Activated CD4-positive, alpha-beta T cell treated with anti-CD3 and anti-CD28 coated beads, Interleukin-10, Interleukin-2, amounts not matched to agents 100 ng/mL and 50 ng/mL, durations not matched to agents 16 hours and 8 hours (primary cell): ENCODE measurements at places on chromosomes 2 and 18.

DNA sequence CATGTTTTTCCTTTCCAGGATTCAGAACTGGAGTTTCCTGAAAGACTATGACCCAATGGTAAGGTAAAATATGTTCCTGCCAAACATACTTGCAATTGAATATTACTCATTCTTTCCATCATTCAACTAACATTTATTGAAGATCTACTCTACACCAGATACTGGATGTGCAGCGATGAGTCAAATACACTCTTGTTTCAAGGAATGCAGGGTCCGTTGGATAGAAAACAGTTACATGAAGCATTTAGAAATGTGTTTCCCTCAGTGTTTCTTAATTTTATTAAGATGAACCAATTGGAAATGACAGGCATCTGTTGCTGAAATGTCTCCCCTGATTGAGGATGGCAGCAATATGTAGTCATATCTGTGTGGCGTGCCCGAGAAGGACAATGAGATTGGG lies 14.8 kb upstream of the SLC66A3 start:
- no peak for DNase-seq

GRCh38 chr18:44733069-44733753 lies 52.5 kb downstream of the SETBP1 start:
- peak; percentile 72 for DNase-seq

GRCh38 chr2:197239434-197239833 lies 71.1 kb downstream of the ANKRD44 start:
- peak; percentile 69 for DNase-seq

- no peak for DNase-seq
These were observed 98.1 kb downstream of the ICA1L start for GRCh38 chr2:202773301-202773973.

GRCh38 chr2:168650781-168651180 lies 151.7 kb upstream of the NOSTRIN start:
- DNase-seq = no peak

DNA sequence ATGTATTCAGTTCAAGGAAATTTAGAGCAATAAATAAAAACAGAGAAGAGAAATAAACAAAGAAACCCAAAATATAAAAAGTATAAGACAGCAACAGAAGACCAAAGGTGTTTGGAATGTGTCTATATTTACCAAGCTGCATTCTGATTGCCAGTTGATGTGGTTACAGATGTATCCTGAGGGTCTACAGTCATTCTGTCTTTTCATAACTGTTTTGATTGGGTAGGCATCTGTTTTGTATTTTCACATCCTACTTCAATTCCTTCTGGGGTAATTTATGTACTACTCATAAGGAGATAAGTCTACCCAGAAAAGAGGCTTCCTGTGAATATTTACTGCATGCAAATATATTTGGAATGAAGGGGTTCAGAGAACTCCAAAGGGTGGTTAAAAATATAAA lies 596.8 kb upstream of the GCFC2 start:
- DNase-seq = no peak

GRCh38 chr2:191190435-191190834 lies 39.6 kb upstream of the STAT4 start:
- DNase-seq = no peak

GRCh38 chr2:173568054-173568453 lies 213.4 kb downstream of the CDCA7 start:
- DNase-seq = no peak

DNA sequence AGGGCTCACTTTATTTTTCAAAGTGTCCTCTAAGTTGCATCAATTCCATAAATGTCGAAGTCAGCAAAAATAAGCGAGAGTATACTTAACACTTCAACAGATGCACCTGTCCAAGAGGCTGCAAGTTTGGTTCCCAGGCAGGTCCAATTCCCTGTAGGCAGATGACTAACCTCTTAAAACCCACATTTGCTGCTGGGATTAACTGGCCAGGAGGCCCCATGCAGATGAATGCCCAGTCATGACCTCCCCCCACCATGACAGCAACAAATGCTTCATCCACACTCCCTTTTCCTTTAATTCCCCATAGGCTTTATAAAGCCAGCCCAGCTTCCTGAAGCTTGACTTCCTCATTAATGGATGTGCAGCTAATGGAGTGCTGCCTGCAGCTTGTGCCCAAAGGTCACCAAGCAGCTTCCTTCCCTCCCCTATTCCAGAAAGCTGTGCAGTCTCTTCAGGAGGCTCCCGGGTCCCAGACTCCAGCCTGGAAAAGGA lies 35.7 kb downstream of the REEP1 start:
- DNase-seq = no peak

GRCh38 chr2:226123300-226123699 lies 676.3 kb downstream of the IRS1 start:
- DNase-seq = no peak

DNA sequence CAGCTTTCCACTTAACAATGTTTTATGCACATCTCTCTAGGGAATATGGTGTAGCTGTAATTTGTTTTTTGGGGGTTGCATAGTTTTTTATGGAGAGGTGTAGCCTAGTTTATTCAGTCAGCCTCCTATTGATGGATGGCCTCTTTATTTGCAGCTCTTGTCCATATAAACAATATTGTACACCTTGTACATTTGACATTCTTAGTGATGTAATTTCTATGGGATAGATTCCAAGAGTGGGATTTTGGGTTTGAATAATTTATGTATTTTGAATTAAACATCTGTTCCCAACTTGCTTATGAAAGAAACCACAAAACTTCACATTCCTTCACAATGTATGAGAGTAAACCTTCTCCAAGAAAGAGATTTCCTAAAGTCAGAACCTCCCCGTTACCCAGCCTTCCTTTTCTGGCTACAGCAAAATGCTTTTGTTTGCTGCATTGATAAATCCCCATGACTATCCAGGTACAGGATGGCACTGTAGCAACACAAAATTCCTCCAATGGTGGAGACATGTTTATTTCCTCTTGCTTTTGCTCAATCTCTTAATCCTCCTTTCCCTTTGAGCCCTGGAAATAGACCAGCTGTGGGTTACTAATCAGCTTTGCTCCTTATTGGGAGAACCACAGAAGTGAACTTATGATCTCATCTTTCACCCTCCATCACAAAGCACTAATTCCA lies 58.4 kb upstream of the GALR1 start:
- no peak for DNase-seq

DNA sequence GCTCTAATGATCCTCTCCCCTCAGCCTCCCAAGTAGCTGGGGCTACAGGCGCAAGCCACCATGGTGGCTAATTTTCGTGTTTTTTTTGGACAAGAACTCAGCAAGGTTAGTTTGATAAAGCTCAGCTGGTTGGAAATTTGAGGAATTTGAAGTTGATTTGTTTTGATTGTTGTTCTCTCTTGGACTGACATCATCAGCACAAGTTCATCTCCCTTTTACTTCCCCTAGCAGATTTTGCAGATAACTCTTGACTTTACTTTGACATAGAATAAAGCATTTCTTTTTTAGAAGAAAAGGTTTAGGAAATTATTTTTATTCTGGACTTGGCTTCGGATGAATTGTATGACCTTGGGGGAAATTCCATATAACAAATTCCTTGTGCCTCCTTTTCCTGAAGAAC lies 74.9 kb upstream of the DLX2 start:
- DNase-seq = no peak

- DNase-seq = peak; percentile 58
These were observed 221.5 kb upstream of the ACVR2A start for GRCh38 chr2:147623328-147623727.

DNA sequence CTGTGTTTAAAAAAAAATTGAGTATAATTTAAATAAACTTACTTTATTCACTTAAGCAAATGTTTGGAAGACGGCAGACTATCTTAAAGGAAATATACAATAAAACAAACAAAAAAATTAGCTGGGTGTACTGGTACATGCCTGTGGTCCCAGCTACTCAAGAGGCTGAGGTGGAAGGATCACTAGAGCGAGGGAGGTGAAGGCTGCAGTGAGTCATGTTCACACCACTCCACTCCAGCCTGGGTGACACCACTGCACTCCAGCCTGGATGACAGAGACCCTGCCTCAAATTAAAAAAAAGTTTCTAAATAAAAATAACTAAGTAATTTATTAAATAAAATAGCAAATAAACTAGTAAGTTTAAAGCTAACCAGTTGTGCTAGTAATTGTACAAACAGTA lies 7.5 kb downstream of the PUM2 start:
- DNase-seq = no peak

GRCh38 chr2:224442071-224442967 lies 40.4 kb upstream of the FAM124B start:
- no peak for DNase-seq

- DNase-seq = no peak
These were observed 2.8 kb downstream of the RAB12 start for GRCh38 chr18:8611916-8612576.

GRCh38 chr2:191679818-191680600 lies 2.1 kb downstream of the NABP1 start:
- peak; percentile 83 for DNase-seq

DNA sequence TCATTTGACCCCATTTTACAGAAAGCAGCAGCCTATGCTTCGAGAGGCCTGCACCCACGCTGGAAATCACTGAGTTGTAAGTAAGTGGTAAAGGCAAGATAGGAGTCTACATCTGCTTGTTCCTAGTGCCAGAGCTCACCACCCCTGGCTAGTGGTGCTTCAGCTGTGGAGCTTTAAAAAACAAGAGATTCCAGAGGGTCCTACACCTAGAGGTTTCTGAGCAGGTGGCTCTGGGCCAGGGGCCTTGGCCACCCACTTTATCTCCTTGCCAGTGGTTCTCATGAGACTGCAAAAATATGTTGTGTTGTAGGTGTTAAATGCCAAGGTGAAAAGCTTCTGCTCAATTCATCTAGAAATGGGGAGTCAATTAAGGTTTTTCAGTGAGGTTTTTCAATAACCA lies 60.0 kb upstream of the SERTAD2 start:
- no peak for DNase-seq

GRCh38 chr18:38421021-38421420 lies 855.4 kb upstream of the CELF4 start:
- no peak for DNase-seq

DNA sequence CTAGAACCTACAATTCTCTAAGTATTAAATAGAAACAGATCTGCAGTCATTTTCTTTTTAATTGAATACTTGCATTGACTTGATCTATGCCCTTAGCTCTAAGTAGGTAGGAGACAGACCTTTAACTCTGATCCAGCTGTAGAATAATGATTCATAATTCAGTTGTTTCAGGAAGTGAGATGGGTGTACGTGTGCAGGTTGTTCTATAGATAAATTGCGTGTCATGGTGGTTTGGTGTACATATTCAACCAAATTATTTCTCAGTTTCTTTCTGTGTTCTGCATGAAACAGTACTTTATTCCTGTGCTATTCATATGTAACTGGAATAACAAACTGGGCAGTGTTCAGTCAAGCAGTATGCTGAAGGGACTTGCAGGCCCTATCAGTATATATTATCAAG lies 34.3 kb upstream of the CD226 start:
- peak; percentile 33 for DNase-seq

DNA sequence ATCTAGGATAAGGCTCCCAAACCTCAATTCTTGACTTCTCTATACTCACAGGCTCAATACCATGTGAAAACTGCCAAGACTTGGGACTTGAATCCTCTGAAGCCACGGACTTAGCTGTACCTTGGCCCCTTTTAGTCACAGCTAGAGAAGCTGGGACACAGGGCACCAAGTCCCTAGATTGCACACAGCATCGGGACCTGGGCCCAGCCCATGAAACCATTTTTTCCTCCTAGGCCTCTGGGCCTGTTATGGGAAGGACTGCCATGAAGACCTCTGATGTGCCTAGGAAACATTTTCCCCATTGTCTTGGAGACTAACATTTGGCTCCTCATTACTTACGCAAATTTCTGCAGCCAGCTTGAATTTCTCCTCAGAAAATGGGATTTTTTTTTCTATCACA lies 1011.8 kb upstream of the DDX18 start:
- no peak for DNase-seq

GRCh38 chr2:238947243-238947760 lies 99.4 kb downstream of the TWIST2 start:
- no peak for DNase-seq

GRCh38 chr2:163119966-163120365 lies 281.4 kb upstream of the KCNH7 start:
- DNase-seq = no peak

- DNase-seq = no peak
These were observed 113.4 kb downstream of the RTP5 start for GRCh38 chr2:241982706-241983570.

GRCh38 chr2:176818617-176819016 lies 394.0 kb upstream of the HNRNPA3 start:
- no peak for DNase-seq

DNA sequence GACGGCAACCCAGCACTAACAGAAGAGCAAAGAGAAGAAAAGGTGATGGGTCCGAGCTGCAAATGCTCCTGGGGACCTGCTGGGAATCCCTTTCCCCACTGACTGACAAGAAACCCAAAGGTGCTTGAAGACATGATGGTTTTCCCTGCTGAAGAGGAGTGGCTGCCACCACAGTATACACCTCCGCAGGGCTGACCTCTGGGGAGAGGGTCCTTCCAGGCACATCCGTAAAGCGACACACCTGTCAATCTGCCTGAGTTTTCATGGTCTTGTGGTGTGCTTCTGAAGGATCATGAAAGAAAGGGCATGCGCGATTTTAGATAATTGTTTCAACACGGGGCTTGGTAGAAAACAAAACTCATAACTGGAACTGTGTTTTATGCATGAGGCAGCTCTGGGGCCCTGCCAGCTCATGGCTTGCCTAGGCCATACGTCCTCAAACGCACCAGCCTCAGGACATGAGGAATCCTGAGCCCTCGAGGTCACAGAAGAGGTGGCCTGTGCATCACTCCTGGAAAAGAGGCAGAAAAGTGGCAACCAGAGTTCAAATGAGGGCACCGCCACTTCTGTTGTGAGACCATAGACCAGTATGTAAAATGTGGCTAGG lies 51.8 kb downstream of the SERTAD2 start:
- DNase-seq = no peak

DNA sequence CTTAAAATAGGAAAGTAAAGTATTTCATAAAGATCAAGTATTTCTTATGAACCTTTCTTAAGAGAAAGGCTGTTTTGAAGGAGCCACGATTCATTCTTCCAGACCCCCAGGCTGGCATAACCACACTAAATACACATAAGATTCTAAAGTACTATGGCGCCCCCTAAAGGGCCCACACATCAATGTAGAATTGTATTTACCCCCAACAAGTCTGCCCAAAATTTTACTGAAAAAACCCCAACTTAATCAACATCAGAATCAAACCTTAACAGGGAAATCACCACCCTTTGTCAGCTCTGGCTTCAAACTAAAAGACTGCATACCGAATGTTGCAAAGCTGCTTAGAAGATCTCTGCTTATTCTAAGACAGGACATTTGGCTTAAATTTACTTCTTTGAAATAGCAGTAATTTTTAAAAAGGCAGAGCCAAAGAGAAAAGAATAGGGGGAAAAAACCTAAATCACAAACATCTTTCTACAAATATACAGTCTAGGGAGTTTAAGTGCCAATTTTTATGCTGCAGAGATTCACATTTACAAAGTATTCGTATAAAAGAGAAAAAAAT lies 20.4 kb upstream of the BCL2 start:
- peak; percentile 49 for DNase-seq

GRCh38 chr2:168550670-168551069 lies 94.6 kb downstream of the CERS6 start:
- no peak for DNase-seq

- peak; percentile 9 for DNase-seq
These were observed 51.5 kb upstream of the DCC start for GRCh38 chr18:52288403-52289004.
